A172 (cell line): ENCODE measurements at places on chromosomes 1 and 21. TPM values are rescaled to one million over a fixed set of nuclear protein-coding genes. Genes with fewer than 3 reads are reported as not detected.

The PHACTR4 gene
- total RNA-seq = 4.0 and 6.0 TPM in 2 replicates

The PKP1 gene
- total RNA-seq = not detected in 2 replicates

The CCDC24 gene
- 8.8 and 13.9 TPM in 2 replicates for total RNA-seq

The RPTN gene
- total RNA-seq = not detected in 2 replicates

The COQ8A gene
- total RNA-seq = 6.9 and 7.9 TPM in 2 replicates

The RPRD2 gene
- total RNA-seq = 10.9 TPM in 2 replicates

The NGF gene
- total RNA-seq = 1.7 and 2.8 TPM in 2 replicates

The WNT9A gene
- total RNA-seq = 23.7 and 25.8 TPM in 2 replicates

The ANGEL2 gene
- 71.1 and 83.0 TPM in 2 replicates for total RNA-seq

GRCh38 chr1:241215203-241215602, 141.8 kb downstream of the RGS7 start:
- no peak for DNase-seq

GRCh38 chr1:105102371-105102770, 1352.7 kb downstream of the AMY1C start:
- DNase-seq = no peak

- no peak for DNase-seq
Measured at GRCh38 chr1:199868777-199869176, 158.7 kb upstream of the NR5A2 start.

DNA sequence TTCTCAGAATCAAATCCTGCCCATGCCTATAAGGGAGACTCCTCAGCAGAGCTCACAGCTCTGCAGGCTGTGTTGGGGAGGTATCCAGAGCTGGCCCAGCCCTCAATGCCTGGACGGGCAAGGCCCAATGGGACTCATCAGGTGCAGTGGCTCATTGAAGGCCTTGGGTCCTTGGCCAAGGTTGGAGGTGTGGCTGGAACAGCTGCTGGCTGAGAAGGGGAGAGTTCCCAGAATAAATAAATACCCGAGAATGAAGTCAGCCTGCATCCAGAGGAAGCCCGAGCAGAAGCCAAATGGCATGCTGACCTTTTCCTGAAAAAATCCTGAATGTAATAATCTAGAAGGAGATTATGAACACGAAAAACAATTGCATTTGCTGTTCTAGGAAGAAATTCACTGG, 25.2 kb upstream of the IKBKE start:
- DNase-seq = no peak

GRCh38 chr1:38053416-38054091, 7.0 kb upstream of the POU3F1 start:
- DNase-seq = no peak

GRCh38 chr21:16588433-16588860, 858.7 kb downstream of the USP25 start:
- DNase-seq = peak; percentile 92

GRCh38 chr1:213899413-213899812, 88.4 kb upstream of the PROX1 start:
- no peak for DNase-seq

GRCh38 chr1:52592637-52593323, 9.4 kb upstream of the GPX7 start:
- no peak for DNase-seq

- no peak for DNase-seq
Measured at GRCh38 chr1:22118291-22118992, 24.5 kb downstream of the WNT4 start.

GRCh38 chr1:198015309-198015708, 98.1 kb downstream of the LHX9 start:
- DNase-seq = no peak

DNA sequence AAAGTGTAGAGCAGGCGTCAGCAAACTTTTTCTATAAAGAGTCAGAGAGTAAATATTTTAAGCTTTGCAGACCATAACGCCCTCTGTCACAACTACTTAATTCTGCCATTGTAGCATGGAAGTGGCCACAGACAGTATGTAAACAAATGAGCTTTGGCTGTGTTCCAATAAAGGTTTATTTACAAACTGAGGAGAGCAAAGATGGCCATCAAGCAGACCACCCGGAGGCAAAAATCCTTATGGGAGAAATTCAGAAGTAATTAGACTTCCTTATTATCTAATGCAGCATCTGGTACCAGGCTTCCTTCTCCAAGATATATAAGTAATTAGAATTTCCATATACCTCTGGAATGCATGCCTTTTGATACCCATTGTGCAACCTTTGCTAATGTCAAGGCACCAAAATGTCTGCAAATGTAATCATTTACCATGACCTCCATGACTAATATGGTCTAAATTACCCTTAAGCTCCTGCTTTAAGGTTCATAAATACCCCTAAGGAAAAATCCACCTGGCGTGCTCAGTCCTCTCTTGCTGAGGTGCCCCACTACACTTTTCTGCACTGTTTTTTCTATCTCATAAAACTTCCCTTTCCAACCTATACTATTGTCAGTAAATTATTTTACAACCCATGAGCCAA, 377.8 kb downstream of the MATN1 start:
- no peak for DNase-seq

DNA sequence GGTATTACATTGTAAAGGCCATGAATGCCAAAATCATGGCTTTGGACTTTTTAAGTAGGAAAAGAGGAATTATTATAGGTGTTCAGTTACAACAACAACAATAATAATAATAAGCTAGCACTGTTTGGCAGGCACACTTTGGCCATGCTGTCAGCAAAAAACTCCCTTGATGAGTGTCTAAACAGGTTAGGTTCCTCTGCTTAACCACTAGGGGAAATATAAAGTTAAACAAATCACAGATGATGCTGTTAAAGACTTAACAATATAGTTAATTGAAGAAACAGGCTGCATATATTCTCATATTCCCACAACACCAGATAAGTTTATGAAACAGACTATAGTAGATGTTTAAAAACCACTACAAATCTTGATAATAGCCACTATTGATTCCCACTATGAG, 46.4 kb downstream of the RGS21 start:
- DNase-seq = no peak

DNA sequence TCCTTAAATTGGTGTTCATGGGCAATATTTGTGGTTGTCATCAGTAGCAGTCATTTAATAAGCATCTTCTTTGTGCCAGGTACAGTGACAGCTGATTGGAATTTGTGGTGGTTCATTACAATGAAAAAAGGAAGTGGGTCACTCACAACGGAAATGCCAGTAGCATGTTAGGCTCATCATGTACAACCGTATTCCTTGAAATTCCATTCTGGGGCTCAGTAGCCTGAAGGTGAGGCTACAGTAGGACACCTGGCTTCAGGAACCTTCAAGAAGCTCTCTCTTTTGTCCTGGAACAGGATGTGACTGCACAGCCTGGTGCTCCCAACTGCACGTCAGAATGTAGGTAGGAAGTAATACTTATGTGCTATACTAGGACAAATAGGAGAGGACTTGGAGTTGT, 93.9 kb downstream of the ST3GAL3 start:
- DNase-seq = no peak

GRCh38 chr1:203465146-203465798, 10.3 kb upstream of the PRELP start:
- DNase-seq = no peak

- DNase-seq = no peak
Measured at GRCh38 chr1:30588311-30589073, 134.9 kb downstream of the MATN1 start.

GRCh38 chr1:204128464-204128963, 23.3 kb downstream of the ETNK2 start:
- DNase-seq = no peak

DNA sequence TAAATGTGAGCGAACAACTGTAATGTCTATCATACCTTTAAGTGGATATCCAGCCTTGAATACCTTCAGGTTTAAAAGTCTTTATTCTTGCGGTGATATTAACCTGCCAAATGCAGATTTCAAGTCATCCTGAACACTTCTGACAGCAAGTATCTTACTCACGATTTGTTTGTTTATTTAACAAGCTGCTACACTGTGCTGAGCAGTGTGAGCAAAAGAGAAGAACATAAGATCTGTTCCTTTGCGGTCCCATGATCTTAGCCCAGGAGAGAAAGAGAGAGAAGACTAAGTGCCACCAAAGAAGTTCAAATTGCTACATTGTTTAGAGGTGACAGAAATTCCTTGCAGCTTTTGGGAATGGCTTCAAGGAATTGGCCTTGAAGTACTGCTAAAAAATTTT, 9.5 kb upstream of the IL24 start:
- no peak for DNase-seq

DNA sequence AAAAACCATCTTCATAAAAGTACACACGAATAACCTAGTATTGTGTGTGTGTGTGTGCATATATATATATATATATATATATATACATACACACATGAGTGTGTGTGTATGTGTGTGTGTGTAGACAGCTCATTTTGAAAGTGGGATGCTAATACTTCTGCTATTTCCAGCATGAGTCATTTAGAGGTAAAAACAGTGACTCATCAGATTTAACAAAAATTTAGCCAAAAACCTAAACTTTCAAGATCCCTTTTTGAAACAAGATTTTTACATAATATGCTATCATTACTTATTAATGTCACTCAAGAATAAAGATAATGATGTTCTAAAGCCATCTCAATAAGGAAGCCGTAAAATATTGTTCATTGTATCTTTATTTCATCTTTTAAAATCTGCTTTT, 35.6 kb upstream of the ADGRL4 start:
- DNase-seq = peak; percentile 18

DNA sequence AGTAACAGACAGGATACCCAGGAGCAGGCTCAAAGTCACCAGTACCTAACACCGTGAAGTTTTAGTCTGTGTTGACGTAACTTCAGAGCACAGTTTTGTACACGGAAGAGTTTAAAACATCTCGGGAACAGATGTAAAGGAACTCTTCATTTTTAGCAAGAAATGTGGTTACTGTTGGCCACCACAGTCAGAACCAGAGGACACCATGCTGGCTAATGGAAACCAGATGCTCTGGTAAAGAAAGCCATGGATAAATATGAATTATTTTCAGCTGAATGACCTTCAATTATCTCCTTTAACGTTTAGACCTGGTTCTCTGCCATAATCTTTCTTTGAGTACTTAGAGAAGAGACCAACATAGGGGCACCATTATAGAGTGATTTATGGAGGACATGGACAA, 115.9 kb downstream of the NTMT2 start:
- no peak for DNase-seq

- DNase-seq = no peak
Measured at GRCh38 chr1:181061891-181062835, 26.3 kb upstream of the IER5 start.

- DNase-seq = peak; percentile 70
Measured at GRCh38 chr1:45512641-45513054, 9.0 kb downstream of the PRDX1 start.
